ENCODE measurements at places on chromosomes 13 and 19. TPM values are rescaled to one million over a fixed set of nuclear protein-coding genes. Genes with fewer than 3 reads are reported as not detected.

The RPL21 gene
- total RNA-seq = 1,438 TPM

- DNase-seq = no peak
These were observed 187.8 kb downstream of the LHFPL6 start for GRCh38 chr13:39415008-39415802.

The ZNF844 gene
- not detected for total RNA-seq

DNA sequence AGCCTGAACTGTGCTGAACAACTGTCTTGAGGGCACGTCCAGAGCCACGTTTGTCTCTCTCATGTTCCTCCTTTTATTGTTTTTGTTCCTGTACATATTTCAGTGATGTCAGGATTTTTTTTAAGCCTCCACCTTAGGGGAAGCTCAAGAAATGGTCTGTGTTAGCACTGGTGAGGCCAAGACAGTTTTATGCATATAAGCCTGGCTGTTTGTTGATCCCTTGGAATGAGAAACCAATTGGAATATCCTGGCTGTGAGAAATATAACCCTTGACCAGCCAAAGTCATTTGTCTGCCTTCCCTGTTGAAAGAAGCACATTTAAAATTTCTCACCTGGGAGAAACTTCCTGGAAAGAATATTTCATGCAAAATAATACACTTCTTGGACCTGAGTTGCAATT, 115.8 kb downstream of the DNAJC15 start:
- no peak for DNase-seq

The CEACAM4 gene
- not detected for total RNA-seq

DNA sequence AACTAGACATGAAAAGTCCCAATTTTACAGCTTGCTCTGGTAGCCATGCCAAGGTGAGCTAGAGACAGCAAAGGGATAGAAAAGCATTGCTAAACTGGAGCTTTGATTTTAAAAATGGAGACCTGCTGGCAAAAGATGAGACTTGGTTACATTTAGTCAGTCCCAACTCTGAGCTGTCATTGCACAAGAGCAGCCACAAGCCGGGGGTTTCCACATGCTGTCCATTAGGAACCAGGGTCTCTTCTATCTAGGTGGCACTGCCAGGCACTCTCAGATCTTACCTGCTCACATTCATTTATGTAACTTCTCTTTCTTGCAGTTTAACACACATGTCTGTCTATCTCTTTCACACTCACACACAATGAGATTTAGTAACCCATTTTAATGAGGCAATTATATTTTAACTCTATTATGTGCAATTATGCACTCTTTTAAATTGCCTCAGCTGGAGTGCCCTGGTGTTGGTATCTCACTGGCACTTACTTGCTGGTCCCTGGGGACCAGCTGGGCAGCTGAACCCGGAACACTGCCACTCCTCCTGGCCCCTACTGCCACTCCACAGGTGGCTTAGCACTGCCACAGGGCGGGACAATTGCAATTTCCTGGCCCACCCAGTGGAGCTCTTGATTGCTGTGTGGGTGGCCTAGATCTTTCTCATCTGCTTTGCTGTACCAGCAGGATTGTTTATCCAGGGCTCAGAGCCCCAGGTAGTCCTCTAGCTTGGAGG, 112.5 kb downstream of the COG6 start:
- DNase-seq = no peak

Measured in NCI-H460 (cell line).